BJ (cell line): ENCODE measurements at places on chromosomes 16 and 17.
A peak's percentile ranks its signal among the peaks of the same experiment; 100 is the strongest.

GRCh38 chr16:56773532-56773931, 43.6 kb downstream of the NUP93 start:
- no peak for DNase-seq

DNA sequence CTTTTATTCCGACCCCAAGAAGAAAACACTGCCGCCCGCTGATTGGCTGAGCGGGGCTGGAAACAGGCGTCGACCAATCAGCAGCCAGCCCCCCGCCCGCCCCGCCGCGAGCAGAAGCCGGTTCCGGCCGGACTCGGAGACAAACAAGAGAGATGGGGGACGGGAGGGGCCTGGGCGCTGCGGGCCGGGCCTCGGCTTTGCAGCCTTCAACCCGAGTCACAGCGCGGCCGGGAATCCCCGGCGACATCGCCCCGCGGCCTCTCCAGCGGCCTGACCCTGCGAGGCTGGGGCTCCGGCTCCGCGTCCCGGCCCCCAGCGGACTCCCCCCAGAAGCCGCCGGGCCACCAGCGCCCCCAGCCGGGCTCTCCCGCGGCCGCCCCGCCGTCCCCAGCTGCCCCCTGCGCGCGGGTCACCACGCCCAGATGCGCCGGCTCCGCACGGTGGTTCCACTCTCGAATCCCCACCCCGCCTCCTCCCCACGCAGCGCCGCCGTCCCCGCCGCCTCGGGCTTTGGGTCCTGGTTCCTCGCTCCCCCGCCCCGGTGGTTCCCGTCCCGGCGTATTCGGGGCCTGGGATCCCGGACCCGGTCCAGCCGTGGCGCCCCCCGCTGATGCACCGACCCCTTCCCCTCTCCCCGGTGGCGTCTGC, 346 bp upstream of the SLC43A2 start:
- DNase-seq = peak; percentile 56

DNA sequence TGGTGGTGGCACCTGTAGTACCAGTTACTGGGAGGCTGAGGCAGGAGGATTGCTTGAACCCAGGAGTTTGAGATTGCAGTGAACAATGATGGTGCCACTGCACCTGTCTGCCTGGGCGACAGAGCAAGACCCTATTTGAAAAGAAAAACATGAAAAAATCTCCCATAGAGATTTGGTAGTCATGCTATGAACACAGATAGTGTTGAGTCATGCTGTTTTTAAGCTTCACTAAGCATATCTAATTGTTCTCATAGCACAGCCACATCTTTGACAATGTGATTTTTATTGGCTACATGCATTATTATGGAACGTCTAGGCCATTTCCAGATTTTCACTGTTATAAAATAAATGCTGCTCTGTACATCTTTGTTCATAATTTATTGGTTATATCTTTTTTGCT, 6.0 kb downstream of the IL34 start:
- DNase-seq = no peak

DNA sequence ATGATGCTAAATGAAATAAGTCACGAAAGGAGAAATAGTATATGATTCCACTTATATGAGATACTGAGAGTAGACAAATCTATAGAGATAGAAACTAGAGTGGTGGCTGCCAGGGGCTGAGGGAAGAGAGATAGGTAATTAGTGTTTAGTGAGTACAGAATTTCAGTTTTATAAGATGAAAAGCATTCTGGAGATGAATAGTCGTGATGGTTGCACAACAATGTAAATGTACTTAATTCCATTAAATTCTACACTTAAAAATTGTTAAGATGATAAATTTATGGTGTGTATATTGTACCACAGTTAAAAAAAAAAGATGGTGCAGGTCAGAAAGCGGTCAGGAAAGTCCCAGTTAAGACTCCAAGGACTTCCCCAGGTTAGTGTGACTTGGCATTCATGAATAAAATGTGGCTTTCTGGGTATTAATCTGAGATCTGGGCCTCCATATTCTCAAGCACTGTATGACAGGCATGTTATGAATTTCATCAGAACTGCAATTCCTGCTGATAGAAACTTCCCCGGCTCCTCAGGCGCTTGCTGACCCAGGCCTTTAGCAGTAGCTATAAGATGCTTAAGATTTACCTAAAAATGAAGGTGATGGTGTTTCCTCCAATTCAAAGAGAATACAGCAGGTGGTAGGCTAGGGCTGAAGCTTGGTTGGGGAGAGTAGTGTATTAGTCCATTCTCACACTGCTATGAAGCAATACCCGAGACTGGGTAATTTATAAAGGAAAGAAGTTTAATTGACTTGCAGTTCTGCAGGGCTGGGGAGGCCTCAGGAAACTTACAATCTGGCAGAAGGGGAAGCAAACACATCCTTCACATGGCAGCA, 115.3 kb upstream of the SOX9 start:
- DNase-seq = no peak

- DNase-seq = no peak
Measured at GRCh38 chr17:40791111-40791510, 8.6 kb downstream of the KRT28 start.

GRCh38 chr17:14436266-14436665, 135.4 kb downstream of the HS3ST3B1 start:
- DNase-seq = no peak

- DNase-seq = no peak
Measured at GRCh38 chr16:11576427-11577289, 10.1 kb downstream of the LITAF start.

DNA sequence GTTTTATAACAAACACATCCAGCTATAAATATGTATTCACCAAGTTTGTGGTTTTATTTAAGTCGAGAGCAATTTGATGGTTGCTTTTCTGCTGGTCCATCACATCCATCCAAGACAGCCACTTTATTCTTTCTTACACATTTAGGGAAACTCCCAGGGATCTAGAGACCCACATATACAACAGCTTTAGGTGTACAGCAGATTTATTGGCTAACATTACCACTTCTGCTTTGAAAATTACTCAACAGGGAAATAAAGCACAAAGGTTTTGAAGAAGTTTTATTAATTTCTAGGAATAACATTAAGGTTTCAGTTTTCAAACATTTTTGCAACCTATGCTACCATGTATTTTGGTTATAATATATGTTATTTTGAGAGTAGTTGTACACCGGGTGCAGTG, 6.9 kb downstream of the ERCC4 start:
- DNase-seq = no peak

GRCh38 chr16:11977376-11978041, 975 bp downstream of the SNX29 start:
- DNase-seq = peak; percentile 53

DNA sequence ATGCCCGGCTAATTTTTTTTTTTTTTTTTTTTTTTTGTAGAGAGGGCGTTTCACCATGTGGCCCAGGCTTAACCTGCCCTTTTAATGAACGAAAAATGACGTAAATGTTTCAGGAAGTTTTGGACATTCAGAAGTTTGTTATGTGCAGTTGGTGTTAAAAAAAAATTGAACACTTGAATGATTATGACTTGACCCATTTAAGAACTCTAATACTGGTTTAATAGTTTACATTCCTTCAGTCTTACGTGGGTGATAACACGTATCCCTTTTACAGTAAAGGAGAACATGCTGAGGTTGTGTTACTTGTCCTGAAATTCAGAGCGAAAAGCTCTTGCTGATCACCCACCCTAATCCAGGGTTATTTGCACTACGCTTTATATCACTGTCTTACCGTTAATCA, 1.7 kb downstream of the MLYCD start:
- no peak for DNase-seq

- peak; percentile 23 for DNase-seq
Measured at GRCh38 chr17:13785981-13786598, 184.4 kb upstream of the HS3ST3A1 start.

DNA sequence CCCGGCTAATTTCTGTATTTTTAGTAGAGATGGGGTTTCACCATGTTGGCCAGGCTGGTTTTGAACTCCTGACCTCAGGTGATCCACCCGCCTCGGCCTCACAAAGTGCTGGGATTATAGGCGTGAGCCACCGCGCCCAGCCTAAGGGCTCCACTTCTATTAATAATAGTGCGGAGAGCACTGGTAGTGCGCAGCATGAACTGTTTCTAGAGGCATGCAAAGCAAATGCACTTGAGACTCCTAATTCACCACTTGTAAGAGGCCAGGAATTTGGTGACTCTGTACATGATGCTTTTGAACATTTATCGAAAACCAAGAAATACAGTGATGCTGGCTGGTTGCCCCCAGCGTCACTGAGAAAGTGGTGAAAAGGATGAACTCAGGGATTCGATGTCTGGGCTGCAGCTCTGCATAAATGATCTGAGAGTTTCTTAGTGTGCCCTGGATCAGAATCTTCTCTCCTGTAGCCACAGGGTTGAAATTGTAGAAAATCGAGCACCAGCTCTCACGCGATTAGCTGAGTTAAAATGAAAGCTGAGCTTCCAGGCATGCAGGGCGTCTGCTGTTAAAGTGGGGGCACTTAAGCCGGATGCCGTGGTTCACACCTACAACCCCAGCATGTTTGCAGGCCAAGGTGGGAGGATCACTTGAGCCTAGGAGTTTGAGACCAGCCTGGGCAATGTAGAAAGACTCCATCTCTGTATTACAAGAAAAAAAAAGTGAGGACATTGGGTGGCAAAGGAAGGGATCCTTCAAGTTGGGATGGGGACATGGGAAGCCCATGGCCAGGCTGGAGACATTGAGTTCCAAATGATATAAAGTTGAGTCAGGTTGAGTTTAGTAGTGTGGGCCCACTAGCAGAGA, 4.8 kb downstream of the RNF213 start:
- DNase-seq = no peak
